Vagina (tissue), 2 donors: ENCODE measurements at places on chromosomes 1 and 21.

DNA sequence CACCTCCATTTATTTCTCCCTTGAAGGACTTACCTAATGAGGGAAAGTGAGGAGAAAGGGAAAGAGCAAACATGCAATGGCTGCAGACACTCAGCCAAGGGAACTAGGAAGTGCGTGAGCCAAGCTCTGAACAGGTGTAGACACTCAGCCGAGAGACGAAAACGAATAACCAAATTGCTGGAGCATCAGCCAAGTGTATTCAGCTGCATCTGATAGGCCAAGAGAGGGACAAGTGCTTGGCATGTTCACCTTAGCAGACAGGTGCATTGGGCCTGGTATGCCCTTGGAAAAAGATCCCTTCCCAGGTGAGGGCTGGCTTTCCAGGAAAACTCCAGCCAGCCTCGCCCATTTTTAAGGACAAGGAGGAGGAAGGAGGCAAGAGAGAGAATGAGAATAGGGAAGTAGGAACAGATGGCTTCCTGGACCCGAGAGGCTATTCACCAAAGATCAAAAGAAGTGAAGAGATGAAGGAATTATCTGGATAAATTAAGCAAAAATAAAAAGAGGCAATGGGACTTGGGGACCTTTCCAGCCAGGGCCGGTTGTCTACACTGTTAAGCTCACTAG, 184.7 kb downstream of the TOMM20 start:
- DNase-seq = no peak

DNA sequence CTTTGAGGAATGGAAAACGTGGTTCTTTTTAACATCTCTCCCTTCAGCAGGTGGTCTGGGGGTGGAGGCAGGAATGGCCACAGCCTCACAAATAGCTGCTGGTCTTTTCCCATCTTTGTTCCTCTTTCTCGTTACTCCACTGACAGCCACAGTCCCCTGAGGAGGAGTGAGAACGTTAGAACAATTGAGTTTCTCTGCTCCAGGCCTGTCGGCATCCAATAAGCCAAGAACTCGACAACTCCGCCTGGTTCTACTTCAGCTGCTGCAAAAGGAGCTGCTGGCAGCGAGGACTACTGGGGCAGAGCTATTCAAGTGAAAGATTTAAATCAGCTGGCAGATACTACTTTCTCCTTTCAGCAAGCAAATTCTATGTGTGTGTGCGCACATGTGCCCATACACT, 169.5 kb upstream of the GALNT2 start:
- DNase-seq = no peak

GRCh38 chr1:22827666-22828483, 117.2 kb downstream of the EPHB2 start:
- no peak for DNase-seq

- no peak for DNase-seq
Measured at GRCh38 chr1:206544562-206545257, 37.4 kb downstream of the RASSF5 start.

- no peak for DNase-seq
Measured at GRCh38 chr1:183249941-183250452, 63.9 kb downstream of the LAMC2 start.

DNA sequence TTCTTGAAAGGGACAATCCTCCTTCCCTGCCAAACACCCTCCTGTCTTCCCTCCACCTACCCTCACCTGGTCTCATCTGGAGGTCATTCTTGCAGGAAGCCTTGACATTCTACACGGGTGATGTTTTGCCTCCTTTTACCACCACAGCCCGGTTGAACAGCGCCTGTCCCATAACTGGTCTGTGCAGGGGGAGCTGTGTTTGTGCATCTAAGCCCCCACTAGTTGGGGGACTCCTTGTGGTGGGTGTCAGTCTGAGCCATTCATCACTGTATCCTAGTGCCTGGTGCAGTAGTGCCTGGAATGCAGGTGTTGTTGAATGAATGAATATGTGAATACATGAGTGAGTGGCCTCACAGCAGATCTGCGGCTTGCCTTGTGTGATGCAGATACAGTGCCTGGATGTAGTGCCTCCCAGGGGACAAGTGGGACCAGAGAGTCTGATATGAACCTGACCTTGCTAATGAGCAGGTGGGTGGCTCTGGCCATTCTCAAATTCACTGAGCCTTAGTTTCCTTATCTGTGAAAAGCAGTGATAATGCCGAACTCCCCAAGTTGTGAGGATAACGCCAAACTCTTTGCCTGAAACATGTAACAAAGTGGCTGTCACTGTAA, 79.8 kb downstream of the OMA1 start:
- DNase-seq = peak; percentile 74

GRCh38 chr1:236144446-236145150, 2.3 kb downstream of the GPR137B start:
- DNase-seq = no peak

DNA sequence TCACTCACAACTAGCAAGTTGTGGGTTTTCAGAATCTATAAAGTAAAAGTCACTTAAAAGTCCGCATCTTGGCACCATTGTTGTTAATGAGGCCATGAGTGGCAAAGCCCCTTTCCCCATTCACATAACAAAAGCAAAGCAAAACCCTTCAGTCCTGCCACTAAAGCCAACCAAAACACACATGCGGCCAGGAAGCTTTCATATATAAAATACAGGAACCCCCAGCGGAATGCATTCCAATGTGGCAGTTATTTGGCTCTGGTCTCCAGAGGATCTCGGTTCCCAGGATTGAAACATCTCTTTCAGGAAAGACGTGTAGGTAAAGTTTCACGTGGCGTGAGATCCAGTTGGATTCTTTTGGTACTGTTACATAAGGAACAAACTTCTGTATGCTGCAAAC, 2.5 kb upstream of the LBR start:
- DNase-seq = no peak

DNA sequence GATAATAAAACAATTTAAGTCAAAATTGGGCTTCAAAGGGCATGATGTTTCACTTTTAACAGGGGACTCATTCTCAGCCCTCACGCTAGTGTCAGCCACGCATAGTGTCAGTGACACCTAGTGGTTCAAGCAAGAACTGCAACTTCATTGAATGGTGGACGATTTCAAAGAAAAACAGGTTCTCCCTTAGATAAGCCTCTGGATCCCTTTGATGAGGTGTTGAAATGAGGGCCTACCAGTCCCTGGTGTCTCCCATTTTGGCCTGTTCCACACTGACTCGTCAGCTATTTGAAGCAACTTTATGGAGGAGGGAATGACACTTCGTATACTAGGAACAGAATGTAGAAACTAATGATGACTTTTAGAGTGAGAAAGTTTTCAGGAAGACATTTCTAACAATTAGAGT, 56.2 kb downstream of the FCRL5 start:
- DNase-seq = no peak
